ENCODE measurements at places on chromosomes 3 and 15. TPM values are rescaled to one million over a fixed set of nuclear protein-coding genes. Genes with fewer than 3 reads are reported as not detected.

PLCH1 gene
- total RNA-seq, result 0.05 TPM

ERICH6 gene
- total RNA-seq, result 0.40 TPM

EPB42 gene
- not detected for total RNA-seq

RASGRP1 gene
- 29.3 TPM for total RNA-seq

SECISBP2L gene
- 16.2 TPM for total RNA-seq

ZNF80 gene
- total RNA-seq, result not detected

ZPLD1 gene
- not detected for total RNA-seq

STARD5 gene
- 6.1 TPM for total RNA-seq

GAP43 gene
- not detected for total RNA-seq

- DNase-seq, result no peak
- no peaks in the 10 kb centered on the region for H3K4me1 ChIP-seq
- no peaks in the 10 kb centered on the region for H3K27me3 ChIP-seq
- no peak overlapping the region for H3K4me3 ChIP-seq
Measured at GRCh38 chr3:30266524-30266923, 339.9 kb upstream of the TGFBR2 start.

DNA sequence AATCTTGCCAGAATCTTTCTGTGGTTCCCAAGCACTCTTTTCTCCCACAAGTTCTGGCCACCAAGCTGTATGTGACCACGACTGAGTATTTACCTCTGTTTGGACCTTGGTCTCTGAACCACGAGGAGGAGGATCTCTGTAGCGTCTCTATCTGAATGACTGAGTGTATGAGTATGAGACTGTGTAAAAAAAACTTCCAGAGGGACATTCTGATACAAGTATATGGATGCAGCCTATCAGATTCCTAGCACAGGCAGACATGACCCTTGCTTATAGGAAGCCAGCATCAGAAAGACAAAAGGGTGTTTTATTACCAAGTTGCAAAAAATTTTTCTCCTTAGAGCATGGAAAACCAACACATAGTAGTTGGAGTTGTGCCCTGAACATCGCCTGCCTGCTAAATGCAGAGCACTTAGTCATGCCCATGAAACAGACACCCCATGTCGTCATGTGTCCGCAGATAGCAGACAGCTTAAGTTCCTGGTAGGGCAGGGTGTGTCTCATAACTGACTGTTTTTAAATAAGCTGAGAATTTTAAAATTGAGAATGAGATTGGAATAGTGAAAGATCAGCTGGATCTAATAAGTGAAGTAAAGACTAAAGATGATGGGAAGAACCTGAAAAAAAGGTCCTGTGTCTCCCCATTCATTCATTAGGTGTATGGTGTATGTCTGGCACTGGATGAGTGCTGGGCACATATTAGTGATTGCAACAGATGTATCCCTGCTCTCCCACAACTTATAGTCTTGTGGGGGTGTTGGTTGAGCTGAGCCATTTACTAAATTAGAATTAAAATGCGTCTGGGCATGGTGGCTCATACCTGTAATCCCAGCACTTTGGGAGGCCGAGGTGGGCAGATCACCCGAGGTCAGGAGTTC is 30.9 kb downstream of the DAG1 start:
- H3K36me3 ChIP-seq, result no peaks in the 10 kb centered on the region
- H3K4me3 ChIP-seq, result no peak overlapping the region
- no peak overlapping the region for H3K27ac ChIP-seq

GRCh38 chr15:52706091-52706490 is 26.9 kb upstream of the ATOSA start:
- H3K36me3 ChIP-seq, result no peaks in the 10 kb centered on the region
- no peak overlapping the region for H3K4me3 ChIP-seq
- no peaks in the 10 kb centered on the region for H3K27me3 ChIP-seq
- no peak for DNase-seq
- no peak overlapping the region for H3K27ac ChIP-seq
- H3K4me1 ChIP-seq, result peaks cover 14% of the 10 kb centered on the region

GRCh38 chr3:155778462-155778861 is 27.6 kb downstream of the C3orf33 start:
- H3K36me3 ChIP-seq, result no peaks in the 10 kb centered on the region
- no peak overlapping the region for H3K27ac ChIP-seq
- H3K4me3 ChIP-seq, result no peak overlapping the region
- no peaks in the 10 kb centered on the region for H3K4me1 ChIP-seq
- no peaks in the 10 kb centered on the region for H3K27me3 ChIP-seq

DNA sequence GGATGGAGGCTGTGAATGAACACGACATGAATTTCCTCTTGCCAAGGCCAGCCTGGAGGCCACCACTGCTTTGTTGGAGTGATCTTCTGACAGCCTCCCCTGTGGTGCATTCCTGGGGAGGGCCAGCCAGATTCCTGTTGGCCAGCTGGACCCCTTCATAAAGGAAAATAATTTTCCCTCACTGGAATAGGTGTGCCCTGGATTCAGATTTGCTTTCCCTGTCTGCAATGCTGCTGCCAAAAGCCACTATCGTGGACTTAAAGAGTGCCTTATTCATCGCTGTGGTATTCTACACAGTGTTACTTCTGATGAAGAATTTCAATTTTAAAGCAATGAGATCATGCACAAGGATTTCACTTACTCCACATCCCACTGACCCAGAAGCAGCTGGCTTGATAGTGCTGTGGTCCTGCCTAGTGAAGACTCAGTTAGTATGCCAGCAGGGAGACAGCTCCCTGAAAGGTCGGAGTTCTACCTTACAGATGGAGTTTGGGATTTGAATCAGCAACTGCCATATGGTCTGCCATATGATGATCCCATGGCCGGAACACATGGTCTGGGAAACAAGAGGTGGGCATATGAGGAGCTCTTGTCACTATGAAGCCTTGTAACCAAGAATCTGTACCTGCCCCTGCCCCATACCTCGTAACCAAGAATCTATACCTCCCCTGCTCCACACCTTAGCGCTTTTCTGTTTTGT is 145.2 kb downstream of the KLF13 start:
- H3K27me3 ChIP-seq, result no peaks in the 10 kb centered on the region
- peak overlapping the region; percentile 92 for H3K27ac ChIP-seq
- no peak overlapping the region for H3K4me3 ChIP-seq
- DNase-seq, result no peak
- no peaks in the 10 kb centered on the region for H3K36me3 ChIP-seq
- peaks cover 37% of the 10 kb centered on the region for H3K4me1 ChIP-seq

DNA sequence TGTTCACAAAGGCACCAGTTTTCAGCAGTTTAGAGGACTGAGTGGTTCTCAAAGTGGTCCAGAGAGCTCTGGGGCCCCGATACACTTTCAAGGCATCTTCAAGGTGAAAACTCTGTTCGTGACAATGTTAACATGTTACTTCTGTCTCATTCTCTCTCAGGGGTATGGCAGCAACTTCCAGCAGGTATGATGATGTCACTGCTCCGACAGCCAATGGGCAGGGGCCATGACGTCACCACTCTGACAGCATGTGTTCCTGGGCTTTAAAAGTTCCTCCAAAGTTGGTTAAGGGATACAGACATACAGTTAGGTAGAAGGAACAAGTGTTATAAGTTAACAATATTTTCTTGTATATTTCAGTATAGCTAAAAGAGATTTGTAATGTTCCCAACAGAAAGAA is 87.9 kb downstream of the KLF15 start:
- no peak overlapping the region for H3K27ac ChIP-seq
- no peaks in the 10 kb centered on the region for H3K36me3 ChIP-seq
- H3K4me3 ChIP-seq, result no peak overlapping the region
- no peaks in the 10 kb centered on the region for H3K27me3 ChIP-seq
- DNase-seq, result no peak

GRCh38 chr3:127637971-127638370 is 9.0 kb downstream of the PODXL2 start:
- H3K4me3 ChIP-seq, result no peak overlapping the region
- H3K27ac ChIP-seq, result no peak overlapping the region
- no peaks in the 10 kb centered on the region for H3K36me3 ChIP-seq
- no peaks in the 10 kb centered on the region for H3K27me3 ChIP-seq
- no peaks in the 10 kb centered on the region for H3K4me1 ChIP-seq
- DNase-seq, result no peak

GRCh38 chr3:14261229-14261628 is 82.6 kb downstream of the LSM3 start:
- no peaks in the 10 kb centered on the region for H3K4me1 ChIP-seq
- H3K4me3 ChIP-seq, result no peak overlapping the region
- DNase-seq, result peak; percentile 16
- H3K27me3 ChIP-seq, result peaks cover 4% of the 10 kb centered on the region

DNA sequence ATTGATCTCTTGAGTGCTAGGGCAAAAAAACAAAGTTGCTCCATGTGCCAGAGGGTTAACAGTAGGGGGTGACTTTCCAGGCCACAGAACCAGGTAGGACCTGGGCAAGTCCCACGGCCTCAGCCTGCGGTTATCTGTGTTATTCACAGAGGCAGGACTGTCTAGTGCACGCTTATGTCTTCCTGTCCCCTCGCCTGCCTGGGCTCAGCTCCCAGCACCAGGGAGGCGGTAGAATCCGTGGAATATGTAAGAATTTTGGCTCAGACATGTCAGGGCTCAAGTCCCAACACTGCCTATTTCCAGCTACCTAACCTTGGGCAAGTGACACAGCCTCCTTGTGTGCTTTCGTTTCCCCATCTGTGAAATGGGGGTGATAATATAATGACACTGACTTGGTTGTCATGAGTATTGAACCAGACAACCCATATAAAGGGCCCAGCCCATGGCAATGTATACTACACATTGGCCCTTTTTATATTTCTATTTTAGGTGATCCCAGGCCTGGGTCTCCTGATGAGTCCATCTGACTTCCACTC is 44.3 kb upstream of the FLNB start:
- H3K27me3 ChIP-seq, result no peaks in the 10 kb centered on the region
- no peak overlapping the region for H3K4me3 ChIP-seq
- DNase-seq, result no peak
- H3K27ac ChIP-seq, result no peak overlapping the region

- no peaks in the 10 kb centered on the region for H3K27me3 ChIP-seq
- H3K27ac ChIP-seq, result no peak overlapping the region
- no peak overlapping the region for H3K4me3 ChIP-seq
- DNase-seq, result no peak
Measured at GRCh38 chr3:142929890-142930289, 33.6 kb downstream of the PAQR9 start.

DNA sequence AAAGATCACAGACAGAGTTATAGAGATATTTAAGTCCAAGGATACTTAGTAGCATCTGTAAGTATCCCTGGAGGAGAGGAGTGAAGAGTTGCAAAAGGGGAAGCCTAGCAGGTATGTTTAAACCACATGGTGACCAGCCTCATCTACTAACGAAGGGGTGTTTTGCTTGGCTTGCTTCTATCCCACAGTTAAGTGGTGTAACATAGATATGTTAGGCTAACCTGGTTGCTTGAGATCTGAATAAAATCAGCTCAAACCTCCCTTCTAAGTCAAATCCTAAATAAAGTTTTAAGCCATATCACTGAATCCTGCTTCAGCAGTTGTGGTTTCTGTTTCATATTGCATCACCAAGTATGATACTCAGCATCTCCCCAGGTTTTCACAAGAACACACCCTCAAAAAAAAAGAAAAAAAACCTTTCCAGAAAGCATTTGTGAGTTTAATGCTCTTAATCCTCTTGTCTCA is 880.2 kb downstream of the ROBO1 start:
- no peak overlapping the region for H3K4me3 ChIP-seq
- H3K27ac ChIP-seq, result no peak overlapping the region
- no peaks in the 10 kb centered on the region for H3K27me3 ChIP-seq
- H3K4me1 ChIP-seq, result no peaks in the 10 kb centered on the region

DNA sequence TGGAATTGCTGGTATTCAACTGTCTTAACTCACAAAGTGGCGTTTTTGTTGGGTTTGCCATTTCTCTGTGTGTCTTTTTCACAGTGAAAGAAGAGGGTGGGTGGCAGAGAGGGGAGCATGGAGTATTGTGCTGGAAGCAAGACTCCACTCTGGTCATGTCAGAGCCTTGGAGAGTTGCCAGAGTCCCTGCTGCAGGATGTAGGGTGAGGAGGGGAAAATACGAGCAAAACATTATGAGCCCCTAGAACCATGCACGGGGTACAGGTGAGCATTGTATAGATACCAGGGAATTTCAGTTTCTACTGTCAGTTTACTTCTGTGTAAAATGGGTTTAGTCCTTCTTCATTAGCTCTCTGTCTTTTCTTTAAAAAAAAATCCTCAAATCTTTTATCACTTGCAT is 249.9 kb downstream of the CACNA2D3 start:
- no peaks in the 10 kb centered on the region for H3K36me3 ChIP-seq
- no peak for DNase-seq
- no peak overlapping the region for H3K4me3 ChIP-seq
- no peaks in the 10 kb centered on the region for H3K4me1 ChIP-seq
- H3K27me3 ChIP-seq, result no peaks in the 10 kb centered on the region

DNA sequence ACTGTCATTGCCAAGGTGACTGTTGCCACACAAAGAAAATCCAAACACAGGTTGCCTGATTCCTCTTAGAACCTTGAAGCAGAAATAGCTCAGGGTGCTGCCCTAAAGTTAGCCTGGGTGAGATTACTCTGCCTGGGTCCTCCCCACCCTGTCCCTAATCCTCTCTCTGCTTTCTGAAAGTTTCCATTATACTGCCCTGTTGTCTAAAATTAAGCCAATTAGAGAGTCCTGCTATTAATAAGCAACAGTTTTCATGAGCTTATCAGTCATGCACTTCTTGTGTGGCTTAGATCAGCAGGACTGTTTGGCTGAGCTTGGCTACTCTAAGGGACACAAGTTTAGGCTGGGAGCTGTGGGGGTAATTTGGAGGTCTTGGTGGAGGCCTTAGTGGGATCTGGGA is 334.7 kb upstream of the LRRFIP2 start:
- no peak overlapping the region for H3K27ac ChIP-seq
- H3K4me3 ChIP-seq, result no peak overlapping the region
- H3K4me1 ChIP-seq, result no peaks in the 10 kb centered on the region
- H3K36me3 ChIP-seq, result no peaks in the 10 kb centered on the region

GRCh38 chr15:43094416-43095030 is 11.3 kb downstream of the UBR1 start:
- no peaks in the 10 kb centered on the region for H3K27me3 ChIP-seq
- no peak overlapping the region for H3K27ac ChIP-seq
- H3K36me3 ChIP-seq, result no peaks in the 10 kb centered on the region

GRCh38 chr3:152203652-152204051 is 65.1 kb upstream of the MBNL1 start:
- H3K4me3 ChIP-seq, result peak overlapping the region; percentile 65
- no peak for DNase-seq
- peak overlapping the region; percentile 82 for H3K27ac ChIP-seq
- no peaks in the 10 kb centered on the region for H3K36me3 ChIP-seq

- no peak overlapping the region for H3K27ac ChIP-seq
- peaks cover 6% of the 10 kb centered on the region for H3K4me1 ChIP-seq
- H3K4me3 ChIP-seq, result no peak overlapping the region
Measured at GRCh38 chr3:47522082-47522987, 8.8 kb upstream of the ELP6 start.

DNA sequence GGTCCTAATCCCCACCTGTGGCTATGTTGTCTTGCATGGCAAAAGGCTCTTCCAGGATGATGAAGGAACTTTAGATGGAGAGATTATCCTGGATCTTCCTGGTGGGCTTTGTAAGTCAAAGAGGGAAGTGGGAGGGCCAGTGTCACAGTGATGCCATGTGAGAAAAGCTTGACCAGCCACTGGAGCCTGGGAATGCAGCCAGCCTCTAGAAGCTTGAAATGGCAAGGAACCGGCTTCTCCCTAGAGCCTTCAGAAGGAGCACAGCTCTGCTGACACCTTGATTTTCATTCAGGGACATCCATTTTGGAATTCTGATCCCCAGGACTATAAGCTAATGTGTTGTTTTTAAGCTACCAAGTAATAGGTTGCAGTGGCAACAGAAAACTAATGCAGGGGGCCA is 58.3 kb downstream of the CLEC3B start:
- peaks cover 4% of the 10 kb centered on the region for H3K27me3 ChIP-seq
- no peaks in the 10 kb centered on the region for H3K4me1 ChIP-seq
- DNase-seq, result no peak
- no peaks in the 10 kb centered on the region for H3K36me3 ChIP-seq
- no peak overlapping the region for H3K4me3 ChIP-seq
- H3K27ac ChIP-seq, result no peak overlapping the region

- H3K27ac ChIP-seq, result no peak overlapping the region
- H3K27me3 ChIP-seq, result peaks cover 2% of the 10 kb centered on the region
- DNase-seq, result no peak
- H3K4me3 ChIP-seq, result no peak overlapping the region
- H3K36me3 ChIP-seq, result no peaks in the 10 kb centered on the region
Measured at GRCh38 chr3:11050666-11051323, 58.2 kb downstream of the SLC6A1 start.

Measured in GM12878 (cell line).